ENCODE measurements at places on chromosomes 2 and 18. TPM values are rescaled to one million over a fixed set of nuclear protein-coding genes. Genes with fewer than 3 reads are reported as not detected.
A peak's percentile ranks its signal among the peaks of the same experiment; 100 is the strongest.

DNA sequence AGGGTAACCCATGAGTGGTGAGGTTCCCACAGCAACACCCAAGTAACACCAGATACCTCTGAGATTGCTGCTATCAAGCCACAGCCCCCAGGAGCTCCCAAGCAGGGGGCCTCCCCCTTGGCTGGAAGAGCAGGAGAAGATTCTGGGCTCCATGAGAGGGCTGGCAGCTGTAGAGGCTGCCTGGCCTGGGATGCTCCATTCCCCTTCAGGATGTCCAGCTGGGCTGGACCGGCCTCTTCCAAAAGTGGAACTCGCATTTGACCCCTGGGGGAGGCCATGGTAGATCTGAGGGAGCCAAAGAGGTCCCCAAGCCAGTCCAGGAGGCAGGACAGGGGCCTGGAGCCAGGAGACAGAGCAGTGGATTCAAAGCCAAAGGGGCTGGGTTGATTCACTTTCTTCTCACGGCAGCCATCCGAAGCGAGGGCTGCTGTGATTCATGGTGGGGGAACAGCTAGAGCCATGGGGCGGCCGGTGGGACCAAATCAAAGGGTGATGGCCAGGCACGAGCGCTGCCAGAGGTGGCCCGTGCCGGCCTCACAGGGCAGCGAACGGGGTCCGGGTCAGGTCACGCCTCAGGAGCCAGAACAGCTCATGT lies 95.3 kb upstream of the ID2 start:
- H3K36me3 ChIP-seq: no peaks in the 10 kb centered on the region
- H3K27ac ChIP-seq: no peak overlapping the region
- H3K4me1 ChIP-seq: peaks cover 6% of the 10 kb centered on the region
- H3K4me3 ChIP-seq: no peak overlapping the region
- H3K27me3 ChIP-seq: no peaks in the 10 kb centered on the region

DSEL gene
- total RNA-seq: 3.9 TPM

ANTXR1 gene
- 54.5 TPM for total RNA-seq

TMEM163 gene
- total RNA-seq: 0.20 TPM

CYP26B1 gene
- not detected for total RNA-seq

- H3K27ac ChIP-seq: no peak overlapping the region
- no peaks in the 10 kb centered on the region for H3K36me3 ChIP-seq
- DNase-seq: no peak
- no peak overlapping the region for H3K4me3 ChIP-seq
- no peaks in the 10 kb centered on the region for H3K4me1 ChIP-seq
Observed at GRCh38 chr18:75782204-75782603, 354.7 kb upstream of the SMIM21 start.

DNA sequence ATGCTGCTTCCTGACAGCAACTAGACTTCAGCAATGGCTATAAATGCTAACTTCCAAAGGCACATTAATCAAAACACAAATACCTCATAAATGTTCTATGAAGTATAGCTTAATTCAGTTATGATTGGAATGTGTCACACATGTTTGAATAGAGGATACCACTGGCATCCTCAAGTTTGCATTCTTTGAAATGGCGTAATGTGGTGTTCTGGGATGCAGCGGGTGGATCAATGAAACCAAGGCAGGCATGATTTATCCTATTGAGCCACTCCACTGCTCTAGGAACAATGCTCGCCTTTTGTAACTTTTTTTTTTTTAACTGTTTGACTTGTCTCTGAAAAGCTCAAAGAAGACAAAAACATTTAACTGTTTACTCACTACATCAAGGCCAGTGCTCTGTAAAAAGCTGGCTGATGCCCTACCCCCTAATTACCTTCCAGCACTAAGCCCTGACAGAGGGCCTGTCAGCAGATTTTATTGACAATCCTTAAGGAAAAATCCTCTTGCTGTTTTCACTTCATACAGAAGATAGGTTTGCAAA lies 278.8 kb upstream of the SESTD1 start:
- H3K27me3 ChIP-seq: no peaks in the 10 kb centered on the region
- no peaks in the 10 kb centered on the region for H3K4me1 ChIP-seq
- no peak for DNase-seq

ITM2C gene
- 208 TPM for total RNA-seq

DNA sequence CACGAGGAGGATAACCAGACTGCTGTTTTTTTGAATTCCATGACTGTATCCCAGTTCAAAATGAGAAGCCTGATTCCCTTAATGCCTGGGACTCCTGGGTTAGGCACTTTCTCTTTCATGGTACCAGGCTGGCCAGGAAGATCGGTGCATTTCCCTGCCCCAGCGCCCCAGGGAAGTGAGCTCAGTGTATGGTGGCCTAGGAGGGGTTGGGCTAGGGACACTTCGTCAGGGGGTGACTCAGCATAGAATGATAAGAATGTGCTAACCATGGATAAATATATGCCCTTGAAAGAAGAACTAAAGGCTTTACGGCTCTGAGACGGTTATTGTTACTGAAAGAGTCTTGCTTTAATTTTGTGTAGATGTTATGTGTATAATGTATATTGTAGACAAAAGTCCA lies 27.5 kb upstream of the FAM237A start:
- peaks cover 2% of the 10 kb centered on the region for H3K4me1 ChIP-seq
- H3K27ac ChIP-seq: no peak overlapping the region
- DNase-seq: peak; percentile 55
- peaks cover 6% of the 10 kb centered on the region for H3K36me3 ChIP-seq
